Putamen (tissue), 1 donor: ENCODE measurements at places on chromosomes 3 and 15.

GRCh38 chr15:47523681-47524475, 193.4 kb upstream of the SEMA6D start:
- DNase-seq = no peak

DNA sequence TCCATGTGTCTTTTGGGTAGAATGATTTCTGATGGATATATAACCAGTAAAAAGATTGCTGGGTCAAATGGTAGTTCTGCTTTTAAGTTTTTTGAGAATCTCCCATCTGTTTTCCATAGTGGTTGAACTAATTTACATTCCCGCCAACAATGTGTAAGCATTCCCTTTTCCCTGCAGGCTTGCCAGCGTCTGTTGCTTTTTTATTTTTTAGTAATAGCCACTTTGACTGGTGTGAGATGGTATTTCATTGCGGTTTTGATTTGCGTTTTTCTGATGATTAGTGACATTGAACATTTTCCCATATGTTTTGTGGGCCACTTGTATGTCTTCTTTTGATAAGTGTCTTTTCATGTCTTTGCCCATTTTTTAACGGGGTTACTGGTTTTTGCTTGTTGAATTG, 36.3 kb upstream of the MB21D2 start:
- DNase-seq = no peak

- no peak for DNase-seq
These were observed 363.2 kb downstream of the NAALADL2 start for GRCh38 chr3:175222356-175222755.

DNA sequence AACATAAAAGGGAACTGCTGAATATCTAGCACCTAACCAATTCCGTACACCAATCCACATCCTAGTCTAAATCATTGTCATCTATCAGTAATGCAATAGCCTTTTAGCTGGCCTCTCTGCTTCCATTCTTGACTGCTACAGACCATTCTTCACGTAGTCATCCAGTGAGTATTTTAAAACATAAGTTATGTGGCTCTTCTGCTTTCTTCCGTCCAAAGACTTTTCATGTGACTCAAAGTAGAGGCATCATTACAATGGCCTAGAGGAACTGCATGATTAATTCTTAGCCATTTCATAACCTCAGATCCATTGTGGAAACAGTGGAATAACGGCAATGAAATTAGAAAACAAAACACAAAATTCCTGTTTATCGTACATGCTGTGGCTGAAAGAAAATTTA, 88.9 kb upstream of the CBLB start:
- no peak for DNase-seq

- no peak for DNase-seq
These were observed 1.0 kb downstream of the KLHL18 start for GRCh38 chr3:47283591-47284364.

DNA sequence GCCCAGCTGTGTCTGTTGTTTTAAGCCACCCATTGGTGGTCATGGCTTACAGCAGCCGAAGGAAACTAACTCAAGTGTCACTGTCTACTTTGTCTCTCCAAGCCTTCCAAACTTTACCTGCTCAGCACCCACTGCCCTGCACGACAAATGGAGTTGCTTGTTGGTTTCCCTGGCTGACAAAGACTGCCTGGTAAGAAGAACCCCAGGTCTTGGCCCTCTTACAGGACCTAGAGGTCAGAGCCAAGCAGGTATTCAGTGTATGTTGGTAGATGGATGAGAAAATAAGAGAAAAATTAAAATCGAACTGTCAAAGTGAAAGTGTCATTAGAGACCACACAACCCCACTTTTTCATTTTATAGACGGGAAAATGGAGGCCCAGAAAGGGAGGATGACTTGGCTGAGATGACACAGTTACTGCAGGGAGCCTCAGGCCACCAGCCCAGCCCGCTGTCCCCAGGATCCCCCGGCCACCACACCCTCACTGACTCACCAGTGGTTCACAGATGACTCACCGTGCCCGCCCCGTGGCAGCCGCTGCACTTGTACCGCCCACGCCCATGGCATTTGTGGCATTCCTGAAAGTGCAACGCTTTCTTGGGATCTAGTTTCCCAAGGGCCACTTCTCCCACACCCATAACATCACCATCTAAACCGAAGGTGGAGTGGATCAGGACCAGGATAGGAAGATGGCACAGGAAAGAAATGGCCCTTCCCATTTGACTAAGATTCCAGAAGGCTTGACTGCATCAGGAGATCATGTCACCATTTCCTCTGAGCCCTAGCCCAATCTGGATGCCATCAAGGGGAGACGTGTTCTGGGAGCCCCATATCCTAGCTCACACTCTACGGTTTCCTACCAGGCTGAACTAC, 15.2 kb downstream of the SSUH2 start:
- DNase-seq = no peak

DNA sequence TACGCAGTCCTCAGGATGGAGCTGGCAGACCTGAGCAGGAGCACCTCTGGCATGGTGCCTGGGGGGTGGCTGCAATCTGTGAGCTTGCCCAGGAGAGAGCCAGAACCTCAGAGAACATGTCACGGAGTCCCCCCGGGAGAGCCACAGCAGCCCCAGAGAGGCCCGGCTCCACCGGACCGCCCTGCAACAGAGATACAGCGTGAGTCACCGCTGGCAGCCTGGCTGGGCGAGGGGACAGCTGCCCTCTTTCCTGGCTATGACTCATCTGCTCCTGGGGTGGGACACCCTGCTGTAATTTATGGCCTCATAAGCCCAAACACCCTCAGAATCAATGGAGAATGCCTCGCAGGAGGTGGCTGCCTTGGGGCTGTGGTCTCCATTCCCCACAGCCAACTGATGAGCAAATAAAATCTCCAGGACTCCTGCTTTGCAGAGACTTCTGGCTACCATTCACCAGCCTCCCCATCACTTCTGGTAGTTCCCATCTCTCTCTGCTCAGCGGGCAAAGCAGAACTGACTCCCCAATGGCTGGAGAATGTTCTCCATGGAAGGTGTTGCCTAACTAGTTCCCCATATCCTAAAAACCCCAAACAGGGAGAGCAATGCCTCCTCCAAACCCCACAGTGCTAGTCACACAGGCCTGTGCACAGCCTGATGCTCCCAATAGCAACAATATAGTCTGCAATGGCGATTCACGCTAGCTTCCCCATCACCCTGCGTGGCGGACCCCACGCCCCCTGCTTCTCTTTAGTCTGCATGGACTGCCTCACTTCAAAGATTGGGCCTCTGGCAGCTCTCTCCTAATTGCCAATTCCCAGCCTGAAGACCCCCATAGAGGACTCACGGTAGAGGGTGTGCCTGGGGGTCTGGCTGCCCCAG, 21.6 kb downstream of the ACSBG1 start:
- DNase-seq = no peak

DNA sequence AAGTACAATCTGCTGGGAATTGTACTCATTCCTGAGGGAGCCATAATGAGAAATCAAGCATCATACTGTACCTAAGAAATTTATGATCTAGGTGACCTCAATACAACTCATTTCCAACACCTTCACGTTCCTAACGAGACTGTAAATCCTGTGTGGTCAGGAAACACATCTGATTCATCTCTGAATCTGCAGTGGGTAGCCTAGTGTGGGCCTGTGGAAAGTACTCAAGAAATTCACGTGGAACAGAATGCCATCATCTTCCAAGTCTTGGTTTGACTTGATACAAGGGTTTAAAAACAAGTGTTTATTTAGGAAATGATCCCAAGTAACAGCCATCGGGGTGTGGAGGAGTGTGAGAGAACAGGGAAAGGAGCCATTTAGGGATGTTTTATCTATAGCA, 568.9 kb downstream of the EDEM1 start:
- DNase-seq = no peak

GRCh38 chr3:170419557-170420087, 954 bp downstream of the CLDN11 start:
- DNase-seq = no peak

DNA sequence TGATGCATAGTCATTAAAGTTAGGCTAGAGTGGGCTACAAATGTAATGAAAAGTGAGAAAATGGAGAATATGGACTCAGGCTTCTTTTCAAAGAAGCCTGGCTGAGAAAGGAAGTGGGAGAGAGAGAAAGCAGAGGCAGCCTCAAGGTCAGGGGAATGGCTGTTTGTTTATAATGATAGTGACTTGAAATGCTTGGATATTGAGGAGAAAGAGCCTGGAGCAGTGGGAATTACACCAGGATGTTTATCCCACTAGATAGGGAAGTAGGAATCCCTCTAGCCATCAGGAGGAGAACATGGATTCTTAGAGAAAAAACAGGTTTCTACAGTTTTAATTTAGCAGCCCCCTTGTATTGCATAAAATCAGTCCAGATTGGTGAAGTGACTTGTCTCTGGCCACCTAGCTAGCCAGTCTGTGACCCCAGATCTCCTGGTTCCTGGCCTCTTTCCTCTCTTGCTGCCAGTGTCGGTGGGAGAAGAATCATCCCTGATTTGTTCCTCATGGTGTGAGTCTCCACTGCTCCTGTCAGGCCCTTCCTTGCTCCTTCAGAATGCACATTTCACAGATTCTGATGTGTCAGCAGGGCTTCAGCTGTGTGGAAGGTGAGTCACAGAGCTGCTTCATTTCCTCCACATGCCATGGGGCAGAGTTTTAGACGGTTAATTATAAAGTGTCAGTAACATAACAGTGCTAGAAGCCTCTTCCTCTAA, 32.9 kb downstream of the SEMA6D start:
- no peak for DNase-seq

- no peak for DNase-seq
These were observed 160.1 kb downstream of the NEK10 start for GRCh38 chr3:27208961-27209616.

DNA sequence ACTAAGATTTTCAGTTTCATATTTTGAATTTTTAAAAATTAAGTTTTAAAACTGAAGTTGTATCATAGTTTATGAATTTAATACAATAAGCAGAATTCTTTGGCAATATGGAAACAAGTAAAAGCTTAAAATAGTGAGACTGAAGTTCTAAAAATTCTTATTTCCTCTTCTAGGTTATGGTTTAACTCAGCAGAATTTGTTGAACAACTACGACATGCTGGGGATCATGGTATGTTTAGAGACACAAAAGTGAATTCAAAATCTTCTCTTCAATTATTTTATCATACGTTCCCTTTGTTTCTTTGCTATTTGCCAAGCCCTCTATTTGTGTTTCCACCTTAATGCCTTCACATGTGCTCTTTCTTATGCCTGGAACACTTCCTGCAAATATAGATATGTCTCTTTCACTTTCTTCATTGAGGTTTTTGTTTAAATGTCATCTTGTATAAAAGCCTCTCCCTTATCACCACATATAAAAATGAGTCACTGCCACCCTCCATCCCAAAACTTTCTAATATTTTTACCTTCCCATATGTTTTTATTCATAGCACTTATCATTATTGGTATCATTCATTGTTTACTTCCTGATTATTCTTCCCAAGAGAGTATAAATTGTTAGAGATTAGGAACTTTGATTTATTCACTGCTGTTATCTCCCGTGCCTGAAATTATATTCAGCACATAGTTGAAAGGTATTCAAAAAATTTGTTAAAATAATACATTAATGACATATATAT, 6.4 kb downstream of the SUCNR1 start:
- no peak for DNase-seq

GRCh38 chr15:60590935-60591495, 112.1 kb upstream of the ICE2 start:
- DNase-seq = no peak

- no peak for DNase-seq
These were observed 335.3 kb upstream of the NECTIN3 start for GRCh38 chr3:110736332-110736731.

DNA sequence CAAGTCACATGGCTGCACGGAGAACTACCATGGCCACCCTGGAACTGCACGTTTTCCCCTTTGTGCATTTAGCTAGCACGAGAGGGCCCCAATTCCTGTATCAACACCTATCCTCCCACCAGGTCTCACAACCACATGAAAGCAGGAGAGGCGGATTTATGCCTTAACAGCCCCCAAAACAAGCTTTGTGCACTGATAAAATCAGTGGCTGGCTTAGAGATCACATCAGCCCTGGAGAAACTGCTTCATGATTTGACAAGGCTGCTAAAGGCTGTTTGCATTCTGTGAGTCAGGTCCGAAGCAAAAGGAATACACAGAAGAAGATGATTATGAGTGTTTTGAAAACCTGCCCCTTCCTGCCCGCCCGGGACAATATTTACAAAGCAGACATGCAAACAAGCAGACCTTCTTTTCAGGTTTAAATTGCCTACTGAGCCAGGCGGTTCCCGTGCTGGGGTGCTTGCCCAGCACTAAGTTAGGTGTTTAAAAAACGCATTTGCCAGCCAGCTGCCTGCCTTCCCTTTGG, 25.9 kb downstream of the CEMIP start:
- no peak for DNase-seq
